ENCODE measurements at places on chromosomes 4 and X.

DNA sequence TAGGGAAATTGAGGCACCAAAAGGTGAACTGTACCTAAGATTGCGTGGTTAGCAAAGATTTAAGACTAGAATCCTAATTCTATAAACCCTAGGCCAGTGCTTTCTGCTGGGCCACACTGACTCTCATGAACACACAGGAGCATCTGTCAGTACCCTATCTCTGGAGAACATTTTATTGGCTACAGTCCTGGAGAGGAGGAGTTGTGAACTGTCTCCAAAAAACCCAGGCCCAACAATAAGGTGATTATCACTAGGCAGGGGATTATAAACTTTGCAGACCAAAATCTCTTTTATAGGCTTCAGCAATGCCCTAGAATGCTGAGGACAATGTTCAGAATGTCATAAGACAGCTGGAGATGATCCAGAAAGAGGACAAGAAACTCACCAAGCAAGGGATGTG is 24.1 kb downstream of the OPHN1 start:
- no peak for DNase-seq

DNA sequence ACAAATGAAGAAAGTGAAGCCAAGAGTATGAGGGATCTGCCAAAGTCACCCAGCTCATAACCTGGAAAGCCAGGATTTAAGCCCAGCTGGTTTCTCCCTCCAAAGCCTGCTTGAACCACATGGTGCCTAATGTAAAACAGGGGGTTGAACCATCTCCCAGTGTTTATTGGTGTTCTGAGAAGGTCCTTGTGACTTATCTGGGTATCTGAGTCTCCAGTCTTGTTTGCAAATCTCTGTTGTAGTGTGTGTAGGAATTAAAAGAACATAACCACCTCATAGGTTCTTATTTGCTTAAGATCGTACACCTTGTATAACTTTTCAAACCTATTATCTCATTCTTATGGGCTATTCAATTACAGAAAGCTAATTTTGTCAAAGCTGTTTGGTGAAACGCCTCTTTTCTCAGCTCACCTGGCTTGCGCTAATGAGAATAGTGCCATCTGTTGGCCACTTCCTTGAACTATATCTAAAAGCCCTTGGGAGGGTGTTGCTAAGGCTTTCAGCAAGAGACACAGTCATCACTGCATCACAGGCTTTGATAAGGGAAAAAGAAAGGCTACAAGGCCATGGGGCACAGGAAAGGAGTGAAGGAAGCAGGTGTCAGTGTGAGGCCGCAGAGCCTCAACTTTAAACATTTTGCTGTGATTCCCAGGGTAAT is 34.0 kb downstream of the ETDB start:
- DNase-seq = no peak

- DNase-seq = no peak
Measured at GRCh38 chr4:158817562-158818296, 48.9 kb downstream of the FNIP2 start.

GRCh38 chr4:185541251-185541727 is 6.0 kb upstream of the PDLIM3 start:
- no peak for DNase-seq

GRCh38 chrX:96361844-96362243 is 322.8 kb upstream of the DIAPH2 start:
- DNase-seq = no peak

- no peak for DNase-seq
Measured at GRCh38 chr4:182014164-182014563, 229.0 kb upstream of the TENM3 start.
